Esophagus squamous epithelium (tissue), 5 donors: ENCODE measurements at places on chromosomes 11 and 22.

DNA sequence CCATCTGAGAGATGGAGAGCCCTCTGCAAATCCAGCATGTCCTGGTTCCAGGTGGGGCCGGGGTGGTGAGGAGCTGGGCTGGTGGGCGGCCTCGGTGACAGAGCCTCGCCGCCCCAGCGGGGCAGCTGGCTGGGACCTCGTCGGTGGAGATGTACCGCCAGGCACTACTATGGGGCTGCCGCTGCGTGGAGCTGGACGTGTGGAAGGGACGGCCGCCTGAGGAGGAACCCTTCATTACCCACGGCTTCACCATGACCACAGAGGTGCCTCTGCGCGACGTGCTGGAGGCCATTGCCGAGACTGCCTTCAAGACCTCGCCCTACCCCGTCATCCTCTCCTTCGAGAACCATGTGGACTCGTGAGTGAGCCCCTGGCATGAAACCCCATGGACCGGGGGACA lies 7.0 kb downstream of the PLCB3 start:
- no peak for DNase-seq

DNA sequence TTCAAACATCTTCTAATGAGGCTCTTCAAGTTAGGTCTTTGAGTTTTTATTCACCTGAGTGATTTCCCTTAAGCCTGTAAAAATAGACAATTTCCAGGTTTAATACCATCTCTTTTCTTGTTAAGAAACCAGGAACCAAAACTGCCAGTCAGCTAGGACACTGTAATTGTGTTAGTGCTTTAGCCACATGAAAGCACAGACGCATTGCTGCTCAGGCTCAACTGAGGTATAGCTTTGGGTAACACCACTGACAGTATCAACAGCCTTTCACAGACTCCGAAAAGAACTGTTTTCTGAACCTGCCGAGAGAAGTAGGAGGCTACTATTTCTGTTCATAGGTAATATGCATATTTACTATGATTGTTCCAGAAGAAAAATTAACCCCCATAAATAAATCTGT lies 768.7 kb downstream of the ETS1 start:
- DNase-seq: no peak

DNA sequence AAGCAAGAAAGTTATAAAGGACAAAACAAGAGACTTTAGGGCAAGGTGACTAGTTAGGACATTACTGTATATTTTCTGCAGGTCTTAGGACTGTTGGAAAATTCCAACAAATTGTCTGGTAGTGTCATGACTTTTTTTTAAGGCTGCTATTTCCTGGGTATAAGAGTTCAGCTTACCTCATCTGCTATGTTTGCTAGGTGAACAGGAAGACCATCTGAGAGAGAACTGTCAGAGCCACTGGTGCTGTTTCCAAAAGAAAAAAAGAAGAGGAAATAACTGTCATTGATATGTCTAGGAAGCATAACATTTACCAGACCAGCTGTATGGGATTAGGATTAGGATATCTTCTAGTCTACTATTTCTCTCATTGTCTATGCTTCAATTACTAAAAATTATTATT lies 26.3 kb upstream of the MTCH2 start:
- no peak for DNase-seq

DNA sequence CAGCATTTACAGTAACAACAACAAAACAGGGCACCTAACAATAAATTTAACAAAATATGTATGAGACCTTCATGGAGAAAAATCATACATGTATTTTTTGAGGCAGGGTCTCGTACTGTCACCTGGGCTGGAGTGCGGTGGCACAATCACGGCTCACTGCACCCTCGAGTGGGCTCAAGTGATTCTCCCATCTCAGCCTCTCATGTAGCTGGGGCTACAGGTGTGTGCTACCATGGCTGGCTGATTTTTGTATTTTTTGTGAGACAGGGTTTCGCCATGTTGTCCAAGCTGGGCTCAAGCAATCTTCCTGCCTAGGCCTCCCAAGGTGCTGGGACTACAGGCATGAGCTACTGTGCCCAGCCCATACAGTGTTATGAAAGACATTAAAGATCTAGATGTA lies 278.1 kb downstream of the SWAP70 start:
- DNase-seq: no peak

GRCh38 chr22:32746732-32747131 lies 54.8 kb upstream of the TIMP3 start:
- DNase-seq: no peak

DNA sequence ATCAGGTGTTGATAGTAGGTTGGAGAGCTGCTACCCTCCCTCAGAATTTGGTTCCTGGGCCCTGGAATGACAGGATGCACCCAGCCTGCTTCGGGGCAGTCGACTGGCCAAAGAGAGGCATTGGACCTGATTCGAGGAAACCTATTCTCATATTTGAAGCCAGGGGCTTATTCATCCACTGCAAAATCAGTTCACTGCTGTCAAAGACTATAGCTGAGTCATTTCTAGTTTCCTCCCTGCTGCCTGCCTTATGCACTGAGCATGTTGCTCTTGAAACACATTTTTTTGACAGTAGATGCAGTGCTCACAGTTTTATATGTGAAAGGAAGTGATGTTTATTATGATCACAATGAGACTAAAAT lies 565.4 kb downstream of the ETS1 start:
- no peak for DNase-seq
